Progenitor cell of endocrine pancreas (in vitro differentiated cells): ENCODE measurements at places on chromosomes 7 and 10.

- DNase-seq: no peak
Measured at GRCh38 chr10:23499372-23500132, 60.7 kb downstream of the OTUD1 start.

GRCh38 chr10:72272689-72273409 is 875 bp upstream of the DDIT4 start:
- DNase-seq: peak; percentile 46

DNA sequence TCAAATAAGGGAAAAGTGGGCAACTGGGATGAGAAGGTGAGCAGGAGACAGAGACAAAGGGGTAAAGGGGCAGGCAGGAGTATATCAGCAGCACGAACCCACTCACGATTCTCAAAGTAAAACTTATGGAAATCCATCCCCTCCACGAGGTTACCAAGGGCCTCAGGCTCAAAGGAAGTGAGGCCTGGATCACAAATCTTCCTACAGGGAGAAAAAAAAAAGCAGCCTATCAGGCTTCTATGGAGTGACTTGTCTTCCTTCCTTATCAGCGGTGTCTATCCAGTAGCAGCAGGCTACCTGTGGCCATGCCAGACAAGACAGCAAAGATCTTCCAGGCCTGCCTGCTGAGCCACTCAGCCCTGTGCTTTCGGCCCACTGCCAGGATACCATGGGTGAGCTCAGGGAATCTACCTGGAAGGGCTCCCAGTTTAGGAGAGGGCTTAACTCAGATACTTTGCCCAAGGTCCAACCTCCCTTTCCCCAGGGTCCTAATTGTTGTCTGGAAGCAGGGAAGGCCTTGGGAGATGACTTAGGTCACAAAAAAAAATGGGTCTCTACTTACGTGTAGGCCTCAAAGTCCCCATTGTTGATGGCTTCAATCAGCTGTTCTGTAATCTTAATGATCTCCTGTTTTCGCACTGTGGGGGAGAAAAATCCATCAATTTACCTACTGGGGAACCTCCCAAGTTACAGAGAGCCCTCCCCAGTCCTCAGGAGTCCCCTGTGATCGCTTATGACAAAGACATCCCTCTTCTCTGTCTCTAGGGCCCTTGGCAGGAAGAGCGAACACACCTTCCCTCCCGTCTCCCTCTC is 5.7 kb upstream of the NDST2 start:
- DNase-seq: no peak

DNA sequence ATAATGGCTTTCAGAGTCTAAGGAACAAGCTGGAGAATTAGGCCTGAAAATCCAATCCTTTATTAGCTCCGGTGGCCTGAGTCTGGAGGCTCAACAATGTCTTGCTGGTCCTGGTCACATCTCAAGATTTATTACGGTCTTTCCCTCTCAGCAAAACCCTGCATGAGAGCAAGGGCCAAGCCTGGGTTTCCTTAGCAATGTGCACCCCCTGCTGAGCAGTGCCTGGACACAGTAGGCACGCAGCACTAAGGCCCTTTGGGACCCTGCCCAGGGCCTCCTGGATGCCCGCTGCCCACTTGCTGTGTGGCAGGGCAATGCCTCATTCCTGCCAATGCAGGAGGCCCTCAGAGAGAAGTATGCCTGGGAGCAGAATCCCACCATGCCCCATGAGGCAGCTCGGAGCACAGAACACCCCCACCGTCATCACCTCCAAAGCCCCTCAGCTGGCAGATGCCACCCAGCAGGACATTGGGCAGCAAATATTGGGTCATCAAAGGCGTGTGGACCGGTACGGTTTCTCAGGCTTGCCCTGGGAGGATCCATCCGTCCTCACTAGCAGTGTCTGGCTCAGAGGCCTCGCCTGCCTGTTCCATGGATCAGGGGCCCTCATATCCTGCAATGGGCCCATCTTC is 156.4 kb downstream of the OAT start:
- no peak for DNase-seq
